ENCODE measurements at places on chromosomes 1 and 21.
A peak's percentile ranks its signal among the peaks of the same experiment; 100 is the strongest.

GRCh38 chr1:90074566-90074965 is 79.7 kb downstream of the ZNF326 start:
- DNase-seq = no peak

GRCh38 chr1:196002906-196003305 is 605.3 kb downstream of the KCNT2 start:
- DNase-seq = no peak

DNA sequence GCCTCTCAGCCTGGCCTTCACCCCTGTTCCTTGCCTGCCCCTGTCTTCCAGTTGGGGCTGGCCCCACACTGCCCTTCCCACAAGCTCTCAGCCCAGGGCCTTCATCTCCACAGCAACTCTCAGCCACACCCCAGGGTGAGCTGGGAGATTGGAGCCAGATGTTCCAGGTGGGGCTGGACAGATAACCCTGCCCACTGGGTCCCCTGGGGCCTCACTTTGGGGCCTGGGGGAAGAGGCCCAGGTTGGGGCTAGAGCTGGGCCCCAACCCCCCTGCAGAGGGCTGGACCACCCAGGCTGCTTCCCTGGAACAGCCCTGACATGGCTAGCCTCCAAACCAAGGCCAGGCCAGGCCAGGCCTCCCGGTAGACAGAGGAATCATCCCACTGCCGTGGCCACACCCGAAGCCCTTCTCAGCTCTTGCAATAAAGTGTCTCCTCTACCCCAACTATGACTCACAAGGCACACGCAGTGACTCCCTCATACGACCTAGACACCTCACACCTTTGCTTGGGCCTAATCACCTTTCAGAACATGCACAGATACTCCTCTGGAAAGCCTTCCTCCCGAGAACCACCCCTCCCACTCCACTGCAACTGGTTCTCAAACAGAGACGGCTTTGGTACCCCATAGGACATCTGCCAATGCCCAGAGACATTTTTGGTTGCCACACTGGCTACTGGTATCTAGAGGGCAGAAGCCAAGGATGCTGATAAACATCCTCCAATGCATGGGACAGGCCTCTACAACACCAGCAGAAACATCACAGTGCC is 22.2 kb downstream of the SLC2A1 start:
- DNase-seq = peak; percentile 43

DNA sequence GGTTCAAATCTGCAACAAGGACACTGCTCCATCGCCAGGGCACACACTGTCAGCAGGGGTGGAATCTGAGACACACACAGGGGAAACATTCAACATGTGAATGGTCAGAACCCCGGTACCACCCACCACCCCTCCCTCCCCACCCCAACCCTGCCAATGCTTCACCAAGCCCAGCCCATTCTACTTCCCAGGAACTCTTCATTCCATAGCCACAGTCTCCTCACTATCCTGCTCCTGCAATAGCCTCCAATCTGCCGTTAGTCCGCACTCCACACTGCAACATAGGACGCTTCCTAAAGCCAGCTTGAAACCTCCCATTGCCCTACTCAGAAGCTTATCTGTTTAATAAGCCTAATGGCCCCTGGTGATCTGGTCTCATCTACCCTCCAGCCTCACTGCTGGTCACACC is 7.5 kb upstream of the RAB3B start:
- no peak for DNase-seq

- no peak for DNase-seq
These were observed 84.6 kb downstream of the KAZN start for GRCh38 chr1:14682941-14683621.

DNA sequence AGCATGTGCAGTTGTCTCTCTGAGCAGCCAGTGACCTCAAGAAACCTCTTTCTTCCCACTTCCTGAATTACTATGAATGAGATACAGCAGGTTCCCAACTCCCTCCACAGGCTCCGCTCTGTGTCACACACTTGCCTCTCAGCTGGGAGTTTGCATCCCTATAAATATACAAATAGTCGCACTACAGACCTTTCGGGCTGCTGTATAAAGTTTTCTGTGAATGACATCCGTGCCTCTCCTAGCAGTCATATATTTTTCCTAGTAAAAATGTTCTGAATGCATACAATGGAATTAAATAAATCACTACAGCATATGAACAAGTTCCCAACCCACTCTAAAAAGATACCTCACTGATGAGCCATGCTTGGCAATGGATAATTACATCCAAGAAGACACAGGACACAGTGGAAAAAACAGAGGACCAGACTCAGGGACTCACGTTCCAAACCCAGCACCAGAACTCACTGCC is 66.8 kb downstream of the CAPZB start:
- peak; percentile 55 for DNase-seq

DNA sequence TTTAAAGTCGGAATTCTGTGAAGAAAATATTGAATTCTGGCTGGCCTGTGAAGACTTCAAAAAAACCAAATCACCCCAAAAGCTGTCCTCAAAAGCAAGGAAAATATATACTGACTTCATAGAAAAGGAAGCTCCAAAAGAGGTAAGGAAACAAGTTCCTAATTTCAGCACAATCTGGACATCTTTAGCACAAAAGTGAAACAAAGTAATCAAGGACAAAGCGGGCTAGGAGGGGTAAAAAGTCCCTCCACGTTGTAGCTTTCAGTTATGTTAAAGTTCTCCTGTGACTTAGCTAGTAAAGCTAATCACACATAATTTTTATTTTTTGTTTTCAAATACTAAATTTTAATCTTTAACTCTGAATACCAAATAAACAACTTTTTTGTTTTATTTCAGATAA is 2.2 kb downstream of the RGS2 start:
- peak; percentile 5 for DNase-seq

- peak; percentile 78 for DNase-seq
These were observed 131.9 kb downstream of the AK5 start for GRCh38 chr1:77413541-77414335.

DNA sequence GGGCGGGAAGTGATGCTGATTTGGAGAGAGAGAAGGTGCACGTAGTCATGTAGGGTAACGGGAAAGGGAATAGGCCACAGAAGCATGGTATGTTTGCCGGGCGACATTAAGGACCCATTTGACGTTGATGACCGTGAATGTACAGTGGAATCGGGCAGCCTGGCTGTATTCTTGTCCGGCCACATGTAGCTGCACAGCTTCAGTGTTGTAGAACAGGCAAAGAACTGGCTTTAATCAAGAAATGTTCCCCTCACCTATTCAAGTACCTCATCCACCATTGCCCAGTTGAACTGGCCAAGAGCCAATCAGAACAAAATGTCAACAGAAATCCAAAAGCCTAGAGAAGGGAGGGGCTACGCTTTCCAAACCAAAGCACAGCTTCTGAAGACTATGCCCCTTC is 104.8 kb downstream of the DHRS3 start:
- DNase-seq = no peak

DNA sequence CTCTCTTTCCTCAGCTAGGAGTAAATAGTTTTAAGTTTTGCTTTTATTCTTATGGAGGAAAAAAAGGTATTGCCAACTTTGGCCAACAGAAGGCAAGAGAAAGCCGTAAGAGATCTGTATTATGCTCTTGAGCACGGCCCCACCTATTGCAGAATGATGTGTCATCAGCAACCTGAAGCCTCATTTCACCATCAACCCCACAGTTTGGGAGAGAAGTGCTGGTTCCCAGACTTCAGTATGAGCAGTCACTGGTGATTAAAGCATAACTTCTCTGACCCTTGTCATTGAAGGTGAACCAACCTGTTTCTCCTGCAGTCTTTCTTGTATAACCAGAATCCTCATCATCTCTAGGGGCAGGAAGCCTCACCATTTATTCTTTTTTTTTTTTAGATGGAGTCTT is 100.2 kb downstream of the SIPA1L2 start:
- DNase-seq = no peak

DNA sequence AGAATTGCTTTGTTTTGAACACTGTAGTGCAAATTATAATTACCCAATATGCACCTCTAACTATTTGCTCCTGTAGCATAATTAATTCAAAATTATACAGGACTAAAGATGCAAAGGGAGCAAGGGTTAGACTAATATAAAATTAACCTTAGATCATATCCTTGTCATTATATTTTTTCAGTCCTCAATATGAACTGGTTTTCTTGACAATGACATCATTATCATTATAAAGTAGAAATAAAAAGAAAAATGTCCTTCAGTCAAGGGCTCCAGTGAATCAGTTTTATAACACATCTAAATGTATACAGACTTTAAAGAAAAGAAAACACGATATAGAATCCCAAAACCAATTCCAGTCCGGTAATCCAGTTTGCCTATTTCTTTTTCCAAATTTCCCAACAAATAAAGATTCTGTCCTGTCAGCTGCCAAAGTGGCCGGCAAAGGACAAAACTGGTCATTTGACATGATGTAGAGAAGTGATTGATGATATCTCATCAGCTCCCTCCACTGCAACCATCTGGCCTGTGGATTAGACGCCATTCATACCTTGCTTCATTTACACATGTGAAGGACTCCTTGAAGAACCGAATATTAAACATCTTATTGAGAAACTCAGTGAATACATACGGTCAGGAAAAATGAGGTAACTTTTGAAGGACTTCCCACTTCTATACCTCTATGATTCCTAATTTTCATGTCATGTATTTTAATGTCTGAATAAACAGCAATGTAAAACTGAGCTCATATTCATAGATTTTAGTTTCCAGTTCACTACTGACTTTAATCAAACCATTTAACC is 15.5 kb downstream of the DPYD start:
- no peak for DNase-seq

DNA sequence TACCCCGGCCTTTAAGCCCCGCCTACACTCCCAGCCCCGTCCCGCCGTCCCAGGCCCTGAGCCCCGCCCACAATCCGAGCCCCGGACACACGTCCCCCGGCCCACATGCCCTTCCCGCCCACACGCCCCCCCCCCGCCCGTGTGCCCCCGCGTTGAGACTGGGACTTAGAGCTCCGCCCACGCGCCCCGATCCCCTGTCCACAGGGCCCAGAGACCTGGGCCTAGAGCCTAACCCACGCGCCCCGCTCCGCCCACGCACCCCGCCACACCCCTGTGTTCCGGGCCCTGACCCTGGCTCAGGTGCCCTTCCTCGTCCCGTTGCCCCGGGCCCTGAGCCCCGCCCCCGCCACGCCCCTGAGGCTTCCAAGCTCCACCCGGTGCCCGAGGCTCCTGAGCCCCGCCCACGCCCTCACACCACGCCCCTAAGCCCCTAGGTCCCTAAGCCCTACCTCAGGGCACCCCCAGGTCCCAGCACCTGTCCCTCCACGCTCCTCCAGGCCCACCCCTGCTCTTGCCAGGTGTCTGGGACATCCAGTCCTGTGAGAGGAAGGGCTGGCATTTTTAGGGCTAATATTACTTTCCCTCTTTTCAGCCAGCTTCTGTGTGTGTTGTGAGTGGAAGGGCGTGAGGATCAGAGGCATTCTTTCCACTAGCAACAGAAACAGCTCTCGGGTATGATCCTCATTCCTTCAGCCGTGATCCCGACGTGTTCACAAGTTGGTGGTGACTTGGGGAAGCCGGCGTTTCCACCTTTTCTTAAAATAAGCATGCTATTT is 552 bp upstream of the GPR157 start:
- DNase-seq = peak; percentile 82

DNA sequence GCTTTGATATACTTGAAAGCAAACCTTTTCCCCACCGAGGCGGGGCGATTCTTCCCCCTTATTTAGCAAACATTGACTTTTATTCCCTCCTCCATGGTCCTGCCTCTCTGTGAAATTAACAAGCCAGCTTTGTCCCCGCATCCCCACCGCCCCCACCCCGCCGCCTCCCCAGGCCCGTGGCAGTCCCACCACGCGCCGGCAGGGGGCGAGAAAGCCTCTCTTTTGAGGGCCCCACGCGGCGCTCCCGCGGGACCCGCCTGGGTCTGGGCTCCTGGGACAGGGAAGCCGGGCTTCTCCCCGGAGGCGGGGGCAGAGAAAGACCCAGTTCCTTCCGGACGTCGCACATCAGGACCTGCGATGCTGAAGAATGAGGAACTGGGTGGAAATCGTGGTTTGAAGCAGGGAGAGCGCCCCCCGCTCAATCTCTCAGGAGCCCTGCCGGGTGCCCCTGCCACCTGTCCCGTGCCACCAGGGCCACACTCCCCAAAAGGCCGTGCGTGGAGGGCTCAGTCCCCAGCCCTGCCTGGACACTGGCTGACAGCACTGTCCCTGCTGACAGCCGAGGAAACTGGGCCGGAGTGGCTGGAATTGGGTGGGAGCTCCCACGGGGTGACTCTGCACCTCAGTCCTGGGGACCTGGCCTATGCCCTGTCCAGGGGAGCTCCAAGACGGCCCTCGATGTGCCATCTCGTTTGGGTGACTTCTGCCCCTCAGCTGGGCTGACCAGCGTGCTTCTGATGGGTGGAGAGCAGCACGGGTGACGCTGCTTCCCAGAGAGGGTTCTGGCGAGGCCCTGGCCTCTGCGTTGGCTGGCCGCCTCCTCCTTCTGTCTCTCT is 8.6 kb upstream of the ACTRT2 start:
- peak; percentile 42 for DNase-seq

GRCh38 chr1:116515702-116516101 is 55.1 kb downstream of the CD58 start:
- DNase-seq = no peak

- no peak for DNase-seq
These were observed 113.1 kb downstream of the PCP4 start for GRCh38 chr21:39980241-39980820.

- peak; percentile 81 for DNase-seq
These were observed 145.5 kb upstream of the IRF2BP2 start for GRCh38 chr1:234755449-234755863.

- DNase-seq = no peak
These were observed 229.7 kb downstream of the C1orf94 start for GRCh38 chr1:34406377-34406776.

DNA sequence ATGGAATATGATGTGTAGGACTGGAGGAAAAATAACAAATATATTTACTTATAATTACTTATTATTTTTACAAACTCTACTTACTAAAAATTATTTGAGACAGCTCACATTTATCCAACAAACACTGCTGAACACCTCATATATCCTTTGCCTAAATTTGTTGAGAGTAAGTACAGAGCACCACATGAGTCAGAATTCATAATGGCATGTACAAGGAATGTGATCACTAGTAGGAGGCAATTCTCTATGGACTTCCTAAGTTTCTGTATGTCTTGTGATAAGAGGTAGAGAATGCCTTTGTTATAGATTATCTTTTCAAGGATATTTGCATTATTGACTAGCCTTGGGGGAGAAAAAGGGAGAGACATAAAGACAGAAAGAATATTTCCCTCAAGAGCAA is 8.2 kb upstream of the ST6GALNAC3 start:
- DNase-seq = no peak

DNA sequence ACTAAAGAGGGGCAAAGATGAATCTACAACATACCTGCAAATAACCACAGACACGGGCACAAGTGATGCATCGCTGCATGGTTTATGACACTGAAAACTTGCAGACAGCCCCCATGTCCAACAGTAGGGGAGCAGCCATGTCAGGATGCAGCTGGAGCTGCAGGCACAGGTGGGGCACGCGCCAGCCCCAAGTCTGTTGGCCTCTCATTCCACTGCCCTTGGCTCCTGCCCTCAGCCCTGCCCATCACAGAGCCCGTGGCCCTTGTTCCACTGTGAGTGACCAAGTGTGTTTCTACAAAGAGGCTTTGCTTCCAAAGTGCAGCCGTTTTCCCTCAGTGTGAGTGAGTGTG is 3.2 kb upstream of the PADI4 start:
- no peak for DNase-seq
